Cortex of kidney (tissue), 1 donor: ENCODE measurements at places on chromosomes 11 and 22.

DNA sequence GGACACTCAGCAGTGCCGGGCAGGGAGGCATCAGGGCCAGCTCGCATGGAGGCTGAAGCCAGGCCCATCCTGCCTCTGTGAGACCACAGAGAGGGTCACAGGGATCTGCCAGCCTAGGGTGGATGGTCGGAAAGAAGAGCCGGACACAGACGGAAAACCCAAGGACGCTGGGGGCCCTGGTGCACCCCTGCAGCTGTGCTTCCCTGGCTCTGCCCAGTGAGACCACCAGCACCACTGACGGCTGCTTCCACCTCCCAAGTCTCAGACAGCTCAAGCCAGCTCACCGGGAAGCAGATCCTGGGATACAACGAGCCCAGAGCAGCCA is 42.2 kb downstream of the SHISAL1 start:
- DNase-seq: no peak

DNA sequence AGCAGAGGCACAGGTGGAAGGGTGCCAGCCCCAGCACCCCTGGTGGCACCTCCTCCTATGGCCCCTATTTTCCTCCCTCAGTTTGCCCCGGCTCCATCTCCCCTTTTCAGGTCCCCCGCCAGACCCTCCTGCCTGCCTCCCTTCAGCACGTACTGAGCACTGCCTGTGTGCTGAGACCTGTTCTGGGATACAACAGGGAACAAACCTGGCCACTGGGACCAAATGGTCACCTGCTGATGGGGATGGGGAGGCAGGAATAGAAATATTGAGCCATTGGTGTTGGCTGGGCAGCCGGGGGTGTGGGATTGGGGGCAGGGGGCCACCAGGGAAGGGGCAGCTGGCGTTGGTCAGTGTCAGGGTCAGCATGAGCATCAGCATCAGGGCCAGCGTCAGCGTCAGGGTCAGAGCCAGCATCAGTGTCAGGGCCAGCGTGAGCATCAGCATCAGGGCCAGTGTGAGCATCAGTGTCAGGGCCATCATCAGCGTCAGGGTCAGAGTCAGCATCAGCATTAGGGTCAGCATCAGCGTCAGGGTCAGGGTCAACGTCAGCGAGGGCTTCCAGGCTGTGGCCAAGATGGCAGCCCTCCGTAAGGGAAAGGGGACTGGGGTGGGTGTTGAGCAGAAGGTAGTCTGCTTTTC is 7.5 kb downstream of the ZNF74 start:
- DNase-seq: no peak

GRCh38 chr11:62925745-62926679 is 4.8 kb upstream of the CHRM1 start:
- no peak for DNase-seq

- no peak for DNase-seq
Measured at GRCh38 chr11:114452399-114452798, 13.1 kb downstream of the REXO2 start.

DNA sequence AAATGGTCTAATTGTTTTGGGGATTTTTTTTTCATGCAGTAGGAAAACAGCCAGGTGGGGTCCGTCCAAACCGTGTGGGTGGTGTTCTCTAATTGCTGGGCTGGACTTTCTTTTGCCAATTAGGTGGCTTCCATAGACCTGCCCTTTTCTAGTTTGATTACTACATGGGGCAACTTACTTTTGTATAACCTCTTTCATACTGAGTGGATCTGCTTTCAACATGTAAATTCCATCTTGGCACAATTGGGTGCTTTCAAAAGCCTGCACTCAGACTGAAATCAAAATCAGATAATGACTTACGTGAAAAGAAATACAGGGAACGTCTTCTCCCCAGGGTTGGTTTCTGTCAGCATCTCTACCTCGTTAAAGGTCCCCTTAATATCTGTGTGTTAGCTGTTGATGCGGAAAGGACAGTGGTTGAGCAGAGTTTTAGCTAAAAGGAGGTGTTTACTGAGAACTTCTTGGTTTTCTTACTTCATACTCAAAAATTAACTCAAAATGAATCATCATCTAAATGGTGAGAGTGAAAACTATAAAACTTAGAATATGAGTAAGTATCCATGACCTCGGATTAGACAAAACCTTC is 72.1 kb downstream of the BARX2 start:
- no peak for DNase-seq

DNA sequence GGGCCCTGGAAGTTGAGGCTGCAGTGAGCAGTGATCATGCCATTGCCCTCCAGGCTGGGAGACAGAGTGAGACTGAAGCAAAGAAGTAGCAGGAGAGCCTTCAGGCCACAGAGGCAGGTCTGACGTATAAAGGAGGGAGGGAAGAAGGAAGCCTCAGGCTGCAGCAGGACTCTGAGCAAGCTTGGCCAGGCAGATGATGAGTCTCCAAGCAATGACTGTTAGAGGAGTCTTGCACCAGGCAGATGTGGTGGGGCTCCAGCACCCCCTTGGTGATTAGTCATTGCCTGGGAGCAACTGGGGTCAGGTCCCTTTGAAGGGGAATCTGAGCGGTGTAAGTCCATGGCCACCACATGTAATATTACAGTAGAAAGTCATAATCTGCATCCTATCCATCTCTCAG is 36.6 kb upstream of the NFAM1 start:
- no peak for DNase-seq

DNA sequence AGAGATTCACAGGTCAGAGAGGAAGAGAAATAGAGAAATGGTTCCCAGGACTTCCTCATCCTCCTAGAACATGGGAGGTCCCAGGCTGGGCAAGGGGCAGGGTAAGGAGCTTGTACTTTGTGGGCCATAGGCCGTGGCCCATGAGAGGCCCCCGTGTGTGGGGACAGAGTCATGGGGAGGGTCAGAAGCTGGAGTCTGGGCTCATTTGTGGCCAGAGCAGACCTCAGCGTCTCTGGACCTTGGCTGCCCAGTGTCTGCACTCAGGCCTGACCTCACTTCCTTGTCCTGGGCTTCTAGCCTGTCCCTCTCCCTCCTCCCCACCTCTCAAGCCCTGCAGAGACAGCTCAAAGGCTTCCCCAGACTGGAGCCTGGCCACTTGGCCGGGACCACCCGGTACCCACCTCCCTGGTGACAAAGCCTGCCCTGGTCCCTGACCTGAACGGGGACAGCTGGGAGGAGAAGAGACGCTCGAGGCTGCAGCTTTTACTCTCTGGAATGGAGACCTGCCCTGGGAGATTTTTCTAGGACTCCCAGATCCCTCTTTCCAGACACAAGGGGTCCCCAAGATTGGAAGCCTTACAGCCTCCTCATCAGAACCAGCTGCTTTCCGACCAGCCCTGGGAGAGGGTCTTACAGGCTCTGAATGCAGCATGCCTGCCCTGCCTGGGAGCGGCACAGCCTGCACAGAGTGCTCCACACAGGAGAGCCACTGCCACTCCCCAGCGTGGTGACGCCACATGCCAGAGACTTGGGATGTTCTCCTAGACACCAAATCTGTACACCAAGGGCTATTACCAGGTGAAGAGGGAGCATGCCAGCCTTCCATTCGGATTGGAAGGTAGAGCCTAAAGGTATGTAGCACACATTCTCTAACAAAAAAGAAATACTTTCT is 569.0 kb upstream of the B3GAT1 start:
- no peak for DNase-seq

GRCh38 chr11:17744151-17744940 is 9.8 kb downstream of the KCNC1 start:
- no peak for DNase-seq
